ENCODE measurements at places on chromosomes 2 and 18.

GRCh38 chr2:128549646-128550260 is 231.1 kb upstream of the HS6ST1 start:
- DNase-seq: no peak

- DNase-seq: no peak
Observed at GRCh38 chr2:43522177-43522576, 73.7 kb downstream of the THADA start.

GRCh38 chr2:101190747-101191516 is 39.8 kb upstream of the TBC1D8 start:
- no peak for DNase-seq

- no peak for DNase-seq
Observed at GRCh38 chr2:193428336-193428818, 1233.6 kb upstream of the TMEFF2 start.

DNA sequence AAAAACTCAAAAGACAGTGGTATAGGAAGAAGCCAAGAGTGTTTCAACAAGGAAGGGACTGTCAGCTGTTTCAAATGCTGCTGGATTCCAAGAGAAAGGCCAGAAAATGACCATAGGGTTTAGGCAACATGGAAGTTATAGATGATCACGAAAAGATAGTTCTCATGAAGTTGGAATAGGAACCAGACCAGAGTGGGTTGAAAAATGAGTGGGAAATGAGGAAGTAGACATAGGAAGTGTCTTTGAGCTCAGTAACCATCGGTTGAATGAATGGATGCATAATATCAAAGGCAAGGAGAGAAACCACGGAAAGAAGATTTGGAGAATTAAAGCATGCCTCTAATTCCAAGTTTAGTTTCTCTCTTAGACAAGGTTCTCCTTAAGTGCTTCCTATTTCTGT is 1.3 kb downstream of the NCAPH start:
- DNase-seq: no peak

DNA sequence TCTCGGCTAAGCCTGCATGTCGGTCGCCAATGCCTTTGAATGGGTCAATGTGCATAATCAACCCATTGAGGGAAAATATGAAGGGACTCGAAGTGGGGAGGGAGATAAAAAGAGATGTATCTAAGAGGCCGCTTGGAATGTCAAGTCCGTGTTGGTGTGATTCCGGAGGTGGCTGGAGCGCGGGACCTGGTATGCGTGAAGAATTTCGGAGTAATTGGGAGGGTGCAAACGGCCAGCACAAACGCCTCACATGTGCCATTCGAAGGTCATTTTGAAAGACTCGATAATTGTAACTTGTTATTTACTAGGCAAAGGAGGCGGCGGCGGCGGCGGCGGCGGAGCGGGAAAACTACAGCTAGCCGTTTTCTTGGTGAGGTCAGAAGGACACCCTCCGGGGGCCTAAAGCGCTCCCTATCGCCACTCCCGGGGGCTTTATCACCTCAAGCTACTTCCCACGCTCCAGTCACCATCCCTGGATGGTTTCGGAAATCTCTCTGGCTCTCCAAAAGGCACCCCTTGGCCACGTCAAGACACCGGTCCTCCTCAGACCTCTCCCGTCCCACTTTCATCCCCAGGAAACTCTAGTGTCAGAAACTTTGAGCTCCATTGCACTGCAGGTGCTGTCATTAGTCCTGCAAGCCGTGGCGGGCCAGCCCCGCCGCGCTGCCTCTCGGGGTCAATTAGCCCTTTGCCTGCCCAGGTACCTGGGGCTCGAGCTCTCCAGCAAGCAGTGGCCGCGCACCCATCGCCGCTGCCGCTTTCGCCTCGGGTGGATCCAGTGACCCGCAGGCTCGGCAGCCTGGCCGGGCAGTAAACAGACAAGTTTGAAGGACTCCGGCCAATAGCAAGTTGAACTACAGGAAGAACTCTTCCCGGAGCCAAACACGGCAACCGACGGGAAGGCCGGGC is 1.5 kb downstream of the ERBB4 start:
- no peak for DNase-seq

DNA sequence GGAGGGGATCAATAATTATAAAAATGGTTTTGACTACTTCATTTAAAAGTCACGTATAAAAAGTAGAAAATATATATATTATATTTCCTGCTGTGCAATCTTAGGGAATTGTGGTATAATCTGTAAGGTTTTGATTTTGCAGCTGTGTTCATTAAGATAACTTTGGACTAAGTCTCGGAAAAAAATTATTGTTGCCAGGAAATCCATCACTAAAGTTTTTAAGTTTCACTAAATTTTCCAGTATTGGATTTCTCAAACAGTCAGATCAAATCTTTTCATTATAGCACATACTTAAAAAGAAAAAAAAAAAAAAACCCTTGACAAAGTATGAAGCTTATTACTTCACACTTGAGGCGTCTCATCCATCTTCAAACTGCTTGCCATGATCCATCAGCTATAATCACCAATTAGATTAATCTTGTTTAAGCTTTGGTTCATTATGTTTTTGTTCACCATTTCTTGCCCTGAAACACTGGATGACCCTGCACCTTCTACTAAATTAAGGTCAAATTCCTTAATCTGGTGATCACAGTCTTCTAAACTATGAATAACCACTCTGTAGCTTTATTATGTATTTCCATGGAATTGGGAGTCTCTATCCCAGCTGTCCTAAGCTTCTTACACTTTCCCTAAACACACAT is 326.6 kb upstream of the COL3A1 start:
- DNase-seq: no peak

DNA sequence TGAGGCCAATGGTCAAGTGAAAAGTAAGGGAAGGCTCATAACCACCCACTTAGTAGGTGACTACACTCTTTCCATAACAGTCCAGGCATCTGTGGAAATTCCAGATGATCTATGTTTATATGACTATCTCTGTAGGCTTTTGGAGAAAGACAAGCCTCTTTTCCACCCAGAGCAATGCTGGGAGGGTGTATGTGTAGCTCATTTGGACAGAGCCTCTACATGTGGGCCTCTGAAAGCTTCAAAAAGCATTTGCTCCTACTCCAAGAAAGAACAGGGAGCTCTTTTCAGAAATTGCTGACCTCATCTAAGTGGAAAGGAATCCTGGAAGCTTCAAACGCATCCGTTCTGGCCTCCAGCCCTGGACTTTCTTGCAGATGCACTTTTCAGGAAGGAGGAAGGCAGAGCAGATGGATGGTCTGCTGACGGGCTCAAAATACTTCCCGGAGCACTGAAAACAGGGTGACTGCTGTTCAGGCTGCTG is 308.7 kb downstream of the LRATD1 start:
- no peak for DNase-seq

Measured in activated CD4-positive, CD25-positive, alpha-beta regulatory T cell (primary cell).